A549 treated with CORT108297 at 1 μM for 4 hours (cell line): ENCODE measurements at places on chromosomes 1 and 21. TPM values are rescaled to one million over a fixed set of nuclear protein-coding genes. Genes with fewer than 3 reads are reported as not detected.

Gene NDUFV3
- 19.9 to 22.7 TPM (median 20.5 TPM) in 5 replicates for total RNA-seq

Gene FAM72D
- 5.1 to 7.3 TPM (median 6.2 TPM) in 5 replicates for total RNA-seq

Gene ADCY10
- 0.05 to 0.20 TPM (median 0.08 TPM) in 4 of 5 replicates, not detected in the other for total RNA-seq

Gene S100A4
- 1,610 to 1,903 TPM (median 1,713 TPM) in 5 replicates for total RNA-seq

Gene RWDD3
- 9.4 to 11.7 TPM (median 10.8 TPM) in 5 replicates for total RNA-seq

Gene SLC22A15
- 0.50 to 0.93 TPM (median 0.66 TPM) in 5 replicates for total RNA-seq

Gene ELAPOR1
- 0.39 to 0.91 TPM (median 0.64 TPM) in 5 replicates for total RNA-seq

Gene SYT6
- 0.35 to 0.61 TPM (median 0.39 TPM) in 5 replicates for total RNA-seq

Gene HNRNPR
- total RNA-seq = 150 to 219 TPM (median 164 TPM) in 5 replicates

Gene AGO3
- 5.8 to 9.8 TPM (median 6.8 TPM) in 5 replicates for total RNA-seq

Gene TSPEAR
- not detected in 5 replicates for total RNA-seq

Gene CAMK2N1
- 36.9 to 49.6 TPM (median 45.4 TPM) in 5 replicates for total RNA-seq

Gene CNKSR1
- 0.18 to 0.37 TPM (median 0.33 TPM) in 5 replicates for total RNA-seq

Gene NBPF6
- 0.08 TPM in 1 of 5 replicates, not detected in the others for total RNA-seq

Gene S1PR1
- total RNA-seq = 0.05 to 0.13 TPM (median 0.06 TPM) in 5 replicates
